ENCODE measurements at places on chromosomes 3 and 15.
A peak's percentile ranks its signal among the peaks of the same experiment; 100 is the strongest.

DNA sequence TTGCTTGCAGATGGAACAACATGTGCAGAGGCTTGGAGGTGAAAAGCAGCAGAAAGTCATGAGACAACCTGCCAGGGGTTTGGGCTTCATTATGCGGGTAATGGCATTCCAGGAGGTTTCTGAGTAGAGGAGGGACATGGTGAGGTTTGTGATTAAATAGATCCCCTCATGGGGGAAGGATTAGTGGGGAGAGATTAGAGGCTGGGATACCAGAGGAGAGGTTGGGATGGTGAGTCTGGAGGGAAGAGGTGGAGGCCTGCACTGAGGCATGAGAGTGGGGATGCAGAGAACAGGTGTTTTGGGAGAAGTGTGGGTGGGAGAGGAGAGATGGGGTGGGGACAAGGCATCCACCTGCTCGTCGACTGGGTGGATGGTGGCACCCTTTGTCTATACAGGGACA is 6.8 kb upstream of the IQSEC1 start:
- no peak for DNase-seq

DNA sequence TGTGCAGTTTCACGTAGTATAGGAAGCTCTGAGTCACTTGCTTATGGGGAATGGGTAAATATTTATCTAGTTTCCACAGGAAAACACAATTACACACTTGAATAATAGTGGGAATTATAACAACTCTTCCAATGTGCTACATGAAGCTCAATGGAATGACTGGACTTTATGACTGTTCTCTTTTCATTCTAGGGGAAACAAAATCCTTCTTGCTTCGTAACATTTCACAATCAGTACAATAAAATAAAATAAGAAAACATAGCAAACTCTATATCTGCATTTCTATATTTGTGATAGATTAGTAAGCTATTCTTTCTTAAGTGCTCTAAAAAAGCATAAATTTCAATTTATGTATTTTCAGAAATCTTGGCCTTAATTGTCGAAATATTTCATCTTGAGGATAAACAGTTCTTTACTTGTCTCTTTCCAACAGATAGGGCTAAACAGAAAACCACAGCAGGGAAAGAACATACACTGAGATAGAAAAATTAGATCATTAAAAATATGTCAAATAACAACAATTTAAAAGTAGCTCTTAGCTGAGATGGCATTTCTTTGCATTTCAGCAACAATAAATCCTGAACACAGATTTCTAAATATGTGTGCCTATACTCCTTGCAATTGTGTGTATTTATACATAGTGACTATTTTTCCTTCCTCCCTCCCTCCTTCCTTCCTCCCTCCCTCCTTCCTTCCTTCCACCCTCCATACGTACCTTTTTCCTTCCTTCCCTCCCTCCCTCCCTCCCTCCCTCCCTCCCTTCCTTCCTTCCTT is 395.5 kb upstream of the KCNMB2 start:
- no peak for DNase-seq

- DNase-seq, result no peak
Measured at GRCh38 chr15:27427276-27427675, 456.3 kb downstream of the GABRG3 start.

- no peak for DNase-seq
Measured at GRCh38 chr3:197082871-197083270, 53.3 kb upstream of the MELTF start.

- DNase-seq, result no peak
Measured at GRCh38 chr3:140630366-140630765, 47.5 kb upstream of the TRIM42 start.

- peak; percentile 10 for DNase-seq
Measured at GRCh38 chr3:153138276-153139210, 23.5 kb upstream of the RAP2B start.

GRCh38 chr3:128413413-128414205 is 53.1 kb downstream of the DNAJB8 start:
- DNase-seq, result no peak

DNA sequence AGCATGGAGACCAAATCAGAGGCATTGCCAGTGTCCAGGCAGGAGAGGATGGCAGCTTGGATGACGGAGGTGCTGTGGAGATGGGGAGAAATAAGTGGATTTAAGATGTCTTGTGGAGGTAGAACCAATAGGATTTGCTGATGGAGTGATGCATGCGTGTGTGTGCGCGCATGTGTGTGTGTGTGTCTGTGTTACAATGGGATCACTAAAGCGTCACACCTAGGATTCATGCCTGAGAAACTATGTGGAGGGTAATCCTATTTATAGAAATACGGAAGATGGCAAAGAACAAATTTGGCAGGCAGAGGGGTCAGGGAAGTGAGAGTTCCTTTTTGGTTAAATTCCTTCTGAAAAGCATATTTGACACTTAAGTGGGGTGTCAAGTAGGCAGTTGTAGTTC is 64.8 kb upstream of the ARL8B start:
- DNase-seq, result no peak

GRCh38 chr3:69764861-69765260 is 25.6 kb downstream of the MITF start:
- no peak for DNase-seq

DNA sequence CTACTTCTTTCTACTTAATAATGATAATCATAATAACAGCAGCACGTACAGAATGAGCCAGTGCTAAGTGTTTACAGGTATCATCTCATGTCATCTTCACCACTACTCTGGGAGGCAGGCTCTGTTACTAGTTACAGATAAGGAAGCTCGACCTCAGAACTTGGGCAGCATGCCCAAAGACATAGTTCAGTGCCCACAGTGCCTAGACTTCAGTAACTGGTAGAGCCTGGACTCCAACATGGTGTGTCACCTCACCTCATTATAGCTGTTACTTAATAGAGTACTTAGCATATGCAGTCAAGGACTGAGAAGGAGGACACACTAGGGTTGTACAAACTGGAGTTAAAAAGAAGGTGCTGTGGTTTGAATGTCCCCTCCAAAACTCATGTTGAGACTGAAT is 7.6 kb downstream of the GADL1 start:
- no peak for DNase-seq

DNA sequence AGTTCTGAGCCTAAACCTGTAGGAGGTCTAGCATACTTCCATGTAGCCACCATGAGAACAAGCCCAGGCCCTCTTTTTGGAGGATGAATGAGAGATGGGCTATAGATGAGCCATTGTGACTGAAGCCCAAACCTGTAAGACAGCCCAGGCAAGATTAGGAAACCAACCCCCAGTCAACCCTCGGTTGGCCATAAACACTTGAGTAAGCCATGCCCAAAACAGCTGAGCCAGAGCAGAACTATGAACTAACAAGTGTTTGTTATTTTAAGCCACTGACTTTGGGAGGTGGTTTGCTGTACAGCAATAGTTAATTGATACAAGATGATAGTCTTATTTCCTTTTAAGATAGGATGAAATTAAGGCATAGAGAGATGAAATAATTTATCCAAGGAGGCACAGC is 12.4 kb upstream of the CPNE4 start:
- no peak for DNase-seq
